T-helper 1 cell (primary cell): ENCODE measurements at places on chromosomes 7 and 10.

- DNase-seq = no peak
Measured at GRCh38 chr10:70596860-70597809, 5.4 kb downstream of the PRF1 start.

GRCh38 chr10:102812231-102812876 is 24.9 kb downstream of the CYP17A1 start:
- peak; percentile 12 for DNase-seq

DNA sequence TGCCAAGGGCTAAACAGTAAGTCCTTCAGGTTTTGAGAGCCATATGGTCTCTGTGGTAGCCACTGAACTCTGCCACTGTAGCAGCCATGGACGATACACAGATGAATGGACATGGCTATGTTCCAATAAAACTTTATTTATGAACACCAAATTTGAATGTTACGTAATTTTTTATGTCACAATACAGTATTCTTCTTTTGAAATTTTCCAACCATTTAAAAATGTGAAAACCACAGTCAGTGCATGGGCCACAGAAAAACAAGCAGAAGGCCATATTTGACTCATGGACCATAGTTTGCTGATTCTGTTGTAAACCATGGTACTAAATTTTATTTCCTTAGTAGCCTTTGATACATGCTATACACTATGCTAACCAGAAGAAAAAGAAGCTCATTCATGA is 361.8 kb downstream of the MAGI2 start:
- no peak for DNase-seq

DNA sequence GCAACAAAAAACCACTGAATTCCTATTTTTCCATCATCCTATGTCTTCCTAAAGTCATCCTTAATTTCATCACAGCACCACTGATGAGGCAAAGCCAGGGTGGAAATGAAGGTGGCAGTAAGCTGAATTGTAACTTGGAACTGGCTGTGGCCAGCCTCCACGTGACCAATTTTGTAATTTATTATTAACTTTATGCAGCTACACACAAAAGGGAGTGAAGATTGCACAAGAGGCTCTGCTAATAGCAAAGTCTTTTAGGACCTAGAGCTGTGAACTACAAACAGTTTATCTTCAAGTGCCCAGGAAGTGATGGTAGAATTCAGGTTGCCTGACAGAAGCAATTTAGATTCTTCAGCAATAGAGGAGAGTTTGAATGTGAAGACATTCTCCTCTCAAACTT is 176.4 kb downstream of the CCDC71L start:
- no peak for DNase-seq

GRCh38 chr10:114571316-114571999 is 86.6 kb downstream of the ABLIM1 start:
- DNase-seq = no peak

GRCh38 chr10:129864601-129865126 is 99.4 kb downstream of the EBF3 start:
- no peak for DNase-seq

DNA sequence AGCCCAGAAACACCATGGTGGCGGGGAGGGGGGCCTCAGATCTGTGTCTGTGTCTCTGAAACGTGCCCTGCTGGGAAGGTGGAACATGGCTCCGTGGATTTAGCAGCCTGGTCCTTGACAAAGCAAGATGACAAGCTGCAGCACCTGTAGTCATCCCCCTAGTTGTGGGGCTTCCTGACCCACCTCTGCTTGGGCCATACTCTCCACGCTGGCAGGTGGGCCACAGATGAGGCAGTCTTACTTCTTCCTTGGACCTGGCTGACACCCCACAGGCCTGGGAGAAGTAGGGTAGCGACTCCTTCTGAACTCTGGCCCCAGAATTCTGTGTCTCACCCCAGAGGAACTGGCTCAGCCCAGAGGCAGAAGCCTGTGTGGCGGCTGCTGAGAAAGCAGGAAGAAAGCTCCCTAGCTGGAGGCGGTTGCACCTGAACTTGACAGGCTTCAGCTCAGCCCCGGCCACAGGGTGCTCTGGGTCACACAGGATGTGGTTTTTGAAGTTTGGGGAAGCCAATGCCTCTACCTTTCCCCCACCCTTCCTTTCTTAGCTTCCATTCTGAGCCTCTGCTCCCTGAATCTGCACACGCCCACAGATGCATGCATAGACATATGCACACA is 113.9 kb downstream of the ABLIM1 start:
- peak; percentile 39 for DNase-seq
